Kidney epithelial cell (primary cell): ENCODE measurements at places on chromosomes 5 and 9. TPM values are rescaled to one million over a fixed set of nuclear protein-coding genes. Genes with fewer than 3 reads are reported as not detected.
A peak's percentile ranks its signal among the peaks of the same experiment; 100 is the strongest.

- DNase-seq: no peak
Observed at GRCh38 chr5:176747670-176748072, 62.7 kb upstream of the UNC5A start.

Gene PTGR1
- total RNA-seq: 52.2 and 59.9 TPM in 2 replicates

Gene HK3
- total RNA-seq: 0.04 TPM in 1 of 2 replicates, not detected in the other

GRCh38 chr9:84862810-84863287 lies 193.3 kb downstream of the NTRK2 start:
- DNase-seq: peak; percentile 38

GRCh38 chr5:143680672-143681259 lies 131.2 kb upstream of the HMHB1 start:
- DNase-seq: no peak

DNA sequence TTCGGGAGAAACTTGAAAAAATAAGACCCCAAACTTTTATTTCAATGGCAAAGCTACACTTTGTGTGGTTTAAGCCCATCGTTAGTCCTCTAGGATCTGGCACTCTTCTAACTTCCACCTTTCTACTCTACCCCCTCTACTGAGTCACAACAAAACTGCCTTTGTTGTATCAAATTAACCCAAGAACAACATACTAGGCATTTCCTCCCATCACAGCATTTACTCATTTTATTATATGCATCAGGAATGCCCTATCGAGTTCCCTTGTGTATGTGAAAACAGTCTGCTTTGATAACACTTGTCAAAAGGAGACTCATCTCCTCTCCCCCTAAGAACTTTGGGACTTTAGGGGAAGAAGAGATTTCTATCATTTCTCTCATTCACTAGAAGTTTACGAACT lies 158.9 kb upstream of the FREM1 start:
- DNase-seq: no peak

GRCh38 chr5:68983959-68984358 lies 109.9 kb upstream of the SLC30A5 start:
- no peak for DNase-seq

GRCh38 chr9:23492126-23493002 lies 333.7 kb downstream of the ELAVL2 start:
- no peak for DNase-seq

GRCh38 chr5:14208071-14209021 lies 65.2 kb downstream of the TRIO start:
- DNase-seq: no peak

DNA sequence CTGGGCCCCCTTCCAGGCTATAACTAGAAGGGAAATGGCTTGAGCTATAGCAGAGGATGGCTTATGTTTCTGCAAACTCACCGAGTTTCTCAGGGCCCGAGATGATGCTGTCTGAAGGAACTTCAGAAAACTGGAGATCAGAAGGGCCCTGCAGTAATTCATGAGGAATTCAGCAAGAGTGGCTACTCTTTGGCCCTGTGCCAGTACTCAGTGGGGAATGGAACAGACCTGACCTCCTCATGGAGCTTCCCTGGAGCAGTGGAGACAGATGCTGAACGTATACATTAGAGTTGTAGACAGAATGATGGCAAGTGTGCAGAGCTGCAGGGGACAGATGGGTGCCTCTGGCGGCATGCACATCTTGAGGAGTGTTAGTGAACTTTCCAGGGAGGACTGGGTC lies 17.3 kb upstream of the SMIM32 start:
- DNase-seq: no peak

DNA sequence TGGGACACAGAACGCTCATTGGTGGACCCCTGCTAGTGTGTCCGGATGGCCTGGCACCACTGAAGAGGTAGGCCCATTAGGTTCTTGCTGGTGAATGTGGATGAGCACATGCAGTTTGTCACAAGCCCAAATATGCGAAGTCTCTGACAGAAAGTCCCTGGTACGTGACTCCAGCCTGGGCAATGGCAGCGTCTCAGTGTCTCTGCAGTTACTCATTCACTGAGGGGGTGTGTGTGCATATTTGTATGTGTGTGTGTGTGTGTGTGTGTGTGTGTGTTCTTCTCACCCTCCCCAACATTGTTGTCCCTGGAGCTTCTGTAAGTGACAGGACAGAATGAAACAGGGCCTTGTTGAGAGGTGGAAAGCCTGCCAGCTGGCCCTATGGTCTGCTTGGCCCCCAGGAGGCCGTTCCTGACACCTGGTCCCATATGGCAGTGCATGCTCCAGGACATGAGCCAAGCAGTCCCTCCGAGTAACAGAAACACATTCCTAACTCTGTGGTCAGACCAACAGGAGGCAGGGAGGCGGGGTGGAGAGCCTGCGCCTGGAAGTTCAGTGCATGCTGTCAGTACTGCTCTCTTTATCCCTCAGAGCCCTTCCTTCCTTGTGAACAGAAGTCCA lies 169.9 kb downstream of the SLC28A3 start:
- DNase-seq: peak; percentile 81

DNA sequence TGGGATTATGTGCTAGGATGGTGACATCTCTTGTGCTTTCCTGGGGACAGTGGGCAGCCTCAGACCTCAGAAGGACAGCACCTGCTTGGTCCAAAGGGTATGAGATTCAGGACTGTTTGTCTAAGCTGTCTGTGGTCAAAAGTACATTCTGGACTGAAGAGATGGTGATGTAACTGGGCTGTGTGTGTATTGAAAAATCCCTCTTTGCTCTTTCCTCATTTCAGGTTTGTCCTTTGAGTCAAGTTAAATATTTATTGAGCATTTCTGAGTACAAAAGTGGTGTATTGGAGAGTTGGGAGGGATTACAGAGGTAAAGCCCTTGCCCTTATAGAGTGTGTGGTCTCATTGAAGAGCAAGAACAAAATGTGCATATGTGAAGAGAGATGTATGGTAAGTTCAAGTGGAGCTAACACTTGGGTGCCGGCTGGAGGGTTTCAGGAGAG lies 46.7 kb downstream of the RCL1 start:
- no peak for DNase-seq

GRCh38 chr9:86902991-86903733 lies 44.1 kb downstream of the GAS1 start:
- DNase-seq: no peak

Gene ZSWIM6
- 18.5 and 22.5 TPM in 2 replicates for total RNA-seq

Gene IFNA13
- total RNA-seq: not detected in 2 replicates

Gene PCDHGA8
- 0.96 and 1.0 TPM in 2 replicates for total RNA-seq

DNA sequence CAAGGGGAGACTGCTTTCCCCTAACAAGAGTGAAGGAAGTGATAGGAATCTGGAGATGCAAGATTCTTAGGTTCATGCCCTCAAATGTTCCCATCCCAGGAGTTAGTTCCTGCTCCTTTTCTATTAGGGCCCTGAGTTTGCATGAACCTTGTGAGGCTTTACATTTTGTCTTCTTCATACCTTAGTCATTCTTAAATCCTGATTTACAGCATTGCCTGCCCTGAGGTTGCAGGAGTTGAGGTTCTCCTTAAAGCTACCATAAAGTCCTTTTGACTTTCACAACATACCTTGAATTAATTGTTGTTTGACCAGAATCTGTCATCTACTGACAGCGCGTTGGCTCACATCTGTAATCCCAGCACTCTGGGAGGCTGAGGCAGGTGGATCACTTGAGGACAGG lies 151.5 kb upstream of the ABCA1 start:
- DNase-seq: no peak

- DNase-seq: no peak
Observed at GRCh38 chr5:68465934-68466551, 250.5 kb downstream of the PIK3R1 start.

- DNase-seq: no peak
Observed at GRCh38 chr9:101495810-101496209, 37.8 kb upstream of the RNF20 start.

Gene C5orf58
- total RNA-seq: not detected in 2 replicates

GRCh38 chr5:168851902-168852321 lies 272.7 kb upstream of the PANK3 start:
- peak; percentile 83 for DNase-seq

Gene OTP
- total RNA-seq: not detected in 2 replicates

Gene C9orf153
- not detected in 2 replicates for total RNA-seq

GRCh38 chr9:73059247-73059646 lies 92.4 kb upstream of the ANXA1 start:
- DNase-seq: no peak

Gene PLAC8L1
- total RNA-seq: not detected in 2 replicates

- peak; percentile 42 for DNase-seq
Observed at GRCh38 chr5:91049800-91050199, 333.3 kb downstream of the ARRDC3 start.

- no peak for DNase-seq
Observed at GRCh38 chr9:83733739-83734138, 26.0 kb upstream of the UBQLN1 start.

Gene PRRX2
- total RNA-seq: 0.27 TPM in 1 of 2 replicates, not detected in the other

Gene PTBP3
- total RNA-seq: 79.8 and 86.0 TPM in 2 replicates

DNA sequence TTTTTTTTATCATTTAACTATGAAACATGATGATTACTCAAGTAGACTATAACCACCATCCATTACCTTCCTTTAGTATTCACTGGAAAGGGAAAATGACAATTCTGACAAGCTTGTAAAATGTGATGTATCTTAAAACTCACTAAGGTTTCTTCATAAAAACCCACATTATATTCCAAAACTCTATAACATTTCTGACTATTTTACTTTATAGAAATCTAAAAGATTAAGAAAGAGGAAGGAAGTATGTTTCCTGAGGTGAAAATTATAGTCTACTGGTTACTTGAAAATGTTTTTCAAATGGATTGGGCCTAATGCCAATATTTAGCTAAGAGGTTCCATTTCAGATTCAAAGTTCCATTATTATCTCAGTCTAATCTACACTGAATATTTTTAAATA lies 1982.2 kb upstream of the C9orf72 start:
- DNase-seq: no peak

Gene KCNV2
- not detected in 2 replicates for total RNA-seq

DNA sequence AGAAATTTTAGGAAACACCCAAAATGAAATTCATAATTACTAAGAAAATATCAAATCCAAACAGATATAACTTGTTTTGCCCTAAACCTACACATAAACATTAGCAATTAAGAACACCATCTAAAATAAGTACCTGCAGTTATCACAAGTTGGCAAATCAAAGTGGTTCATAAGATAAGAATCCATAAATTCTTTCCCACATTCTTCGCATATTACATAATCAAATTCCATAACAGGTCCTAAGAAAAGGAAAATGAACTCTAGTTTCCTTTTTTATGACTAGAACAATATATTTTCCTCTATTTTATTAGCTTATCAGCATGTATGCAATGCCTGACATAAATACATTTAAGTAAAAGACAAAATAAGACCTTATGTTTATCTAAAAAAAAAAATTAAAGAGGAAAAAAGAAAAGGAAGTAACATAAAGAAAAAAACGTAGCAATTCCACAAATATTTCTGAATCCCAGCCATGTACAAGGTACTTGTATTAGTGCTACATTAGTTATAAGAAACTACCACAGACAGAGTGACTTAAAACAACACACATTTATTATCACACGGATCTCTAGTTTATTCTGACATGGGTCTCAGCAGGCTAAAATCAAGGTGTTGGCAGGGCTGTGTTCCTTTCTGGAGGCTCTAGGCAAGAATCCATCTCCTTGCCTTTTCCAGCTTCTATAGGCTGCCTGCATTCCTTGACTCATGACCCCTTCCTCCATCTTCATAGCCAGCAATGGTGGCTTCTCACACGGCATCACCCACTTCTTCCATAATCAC lies 7.5 kb downstream of the XPA start:
- no peak for DNase-seq

DNA sequence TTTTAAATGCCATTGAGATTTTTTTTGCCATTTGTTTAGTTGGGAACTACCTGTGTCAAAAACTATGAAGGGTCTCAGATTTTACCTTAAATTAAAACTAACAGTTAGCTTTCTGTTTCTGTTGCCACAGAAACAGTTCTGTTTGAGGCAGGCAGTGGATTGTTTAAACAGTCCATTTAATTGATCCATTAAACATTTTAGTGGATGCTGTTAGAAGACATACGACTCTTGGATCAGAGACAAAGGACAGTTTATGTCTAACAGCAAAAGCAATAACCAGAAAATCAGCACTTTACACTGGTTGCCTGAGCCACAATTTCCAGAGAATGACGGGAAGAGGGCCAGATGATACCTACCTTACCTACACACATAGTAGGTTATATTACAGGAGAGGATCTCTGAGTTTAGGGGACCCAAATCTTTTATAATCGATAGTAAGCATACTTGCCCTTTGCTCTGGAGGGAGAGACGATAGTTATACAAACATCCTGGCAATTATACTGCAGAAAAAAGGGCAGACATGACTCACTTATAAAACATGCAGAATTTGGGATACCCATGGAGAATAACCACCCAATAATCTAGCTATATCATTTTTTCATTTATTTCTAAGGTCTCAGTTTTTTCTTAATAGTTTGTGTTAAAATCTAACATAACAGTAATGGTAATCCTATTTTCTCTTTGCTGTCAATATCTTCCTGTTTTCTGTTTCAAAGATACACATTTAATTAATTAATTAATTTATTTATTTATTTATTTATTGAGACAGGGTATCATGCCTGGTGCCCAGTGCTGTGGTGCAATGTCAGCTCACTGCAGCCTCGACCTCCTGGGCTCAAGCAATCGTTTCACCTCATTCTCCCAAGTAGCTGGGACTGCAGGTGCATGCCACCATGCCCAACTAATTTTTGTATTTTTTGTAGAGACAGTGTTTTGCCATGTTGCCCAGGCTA lies 136.7 kb upstream of the TNFAIP8 start:
- no peak for DNase-seq

Gene CTNND2
- total RNA-seq: 0.29 and 0.34 TPM in 2 replicates

- DNase-seq: no peak
Observed at GRCh38 chr5:136157514-136157913, 24.9 kb downstream of the SMAD5 start.

DNA sequence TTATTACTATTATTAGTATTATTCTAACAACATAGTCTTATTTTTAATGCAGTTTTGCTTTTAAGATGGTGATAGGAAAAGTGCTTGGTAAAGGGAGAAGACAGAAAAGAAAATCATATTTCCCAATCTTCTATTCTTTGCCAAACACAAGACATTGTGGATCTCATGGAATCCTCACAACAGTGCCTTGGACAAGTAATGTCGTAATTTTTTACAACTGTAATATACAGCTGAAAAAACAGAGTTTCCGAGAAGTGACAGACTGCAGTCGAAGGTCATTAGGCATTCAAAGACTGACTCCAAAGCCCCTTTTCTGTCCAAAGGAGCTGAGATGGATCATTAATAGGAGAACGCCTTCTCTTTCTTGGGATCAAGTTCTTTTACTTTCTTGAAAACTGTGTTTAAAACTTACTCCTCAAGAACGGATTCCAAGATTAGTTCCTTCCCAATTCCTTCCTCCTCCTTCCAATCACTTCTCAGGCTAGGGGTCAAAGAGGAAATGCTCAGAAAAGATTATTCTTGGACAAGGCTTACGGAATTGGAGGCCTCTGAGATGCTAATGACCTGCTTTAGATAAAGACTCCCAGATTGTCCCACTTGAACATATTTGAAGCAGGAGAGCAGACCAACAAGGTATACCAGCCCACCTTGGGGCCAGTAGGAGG lies 24.3 kb upstream of the TRIM32 start:
- no peak for DNase-seq

Gene PCDHAC1
- total RNA-seq: 0.07 and 0.17 TPM in 2 replicates
